ENCODE measurements at places on chromosomes 5 and 9. TPM values are rescaled to one million over a fixed set of nuclear protein-coding genes. Genes with fewer than 3 reads are reported as not detected.

- H3K27me3 ChIP-seq: no peaks in the 10 kb centered on the region
- no peak overlapping the region for H3K27ac ChIP-seq
- no peak for DNase-seq
- no peaks in the 10 kb centered on the region for H3K4me1 ChIP-seq
- H3K36me3 ChIP-seq: no peaks in the 10 kb centered on the region
Measured at GRCh38 chr5:41270423-41271251, 57.3 kb upstream of the C6 start.

- no peaks in the 10 kb centered on the region for H3K27me3 ChIP-seq
- no peaks in the 10 kb centered on the region for H3K36me3 ChIP-seq
- no peaks in the 10 kb centered on the region for H3K4me1 ChIP-seq
Measured at GRCh38 chr5:145681686-145682085, 153.5 kb downstream of the PRELID2 start.

- H3K36me3 ChIP-seq: no peaks in the 10 kb centered on the region
- DNase-seq: peak; percentile 31
- no peak overlapping the region for H3K27ac ChIP-seq
- no peak overlapping the region for H3K4me3 ChIP-seq
Measured at GRCh38 chr5:1477341-1477740, 32.1 kb upstream of the SLC6A3 start.

DNA sequence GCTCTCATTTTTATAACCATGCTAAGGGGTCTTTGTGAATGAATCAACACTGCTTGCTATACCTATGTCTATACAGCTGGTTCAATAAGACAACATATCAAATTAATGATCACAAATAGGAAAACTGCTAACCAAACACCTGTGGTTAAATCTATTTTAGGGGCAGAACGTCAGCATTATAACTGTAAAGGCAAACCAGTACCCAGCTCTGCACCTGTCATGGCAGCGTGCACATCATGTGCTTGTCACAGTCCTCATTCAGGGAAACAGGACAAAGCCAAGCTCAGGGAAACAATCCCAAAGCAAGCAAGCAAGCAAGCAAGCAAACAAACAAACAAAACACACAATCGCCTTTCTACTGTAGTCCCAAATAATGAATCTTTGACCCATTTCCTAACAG lies 277.7 kb upstream of the DAP start:
- no peaks in the 10 kb centered on the region for H3K27me3 ChIP-seq
- H3K36me3 ChIP-seq: no peaks in the 10 kb centered on the region
- H3K27ac ChIP-seq: no peak overlapping the region
- no peaks in the 10 kb centered on the region for H3K4me1 ChIP-seq
- H3K4me3 ChIP-seq: no peak overlapping the region
- DNase-seq: no peak

DNA sequence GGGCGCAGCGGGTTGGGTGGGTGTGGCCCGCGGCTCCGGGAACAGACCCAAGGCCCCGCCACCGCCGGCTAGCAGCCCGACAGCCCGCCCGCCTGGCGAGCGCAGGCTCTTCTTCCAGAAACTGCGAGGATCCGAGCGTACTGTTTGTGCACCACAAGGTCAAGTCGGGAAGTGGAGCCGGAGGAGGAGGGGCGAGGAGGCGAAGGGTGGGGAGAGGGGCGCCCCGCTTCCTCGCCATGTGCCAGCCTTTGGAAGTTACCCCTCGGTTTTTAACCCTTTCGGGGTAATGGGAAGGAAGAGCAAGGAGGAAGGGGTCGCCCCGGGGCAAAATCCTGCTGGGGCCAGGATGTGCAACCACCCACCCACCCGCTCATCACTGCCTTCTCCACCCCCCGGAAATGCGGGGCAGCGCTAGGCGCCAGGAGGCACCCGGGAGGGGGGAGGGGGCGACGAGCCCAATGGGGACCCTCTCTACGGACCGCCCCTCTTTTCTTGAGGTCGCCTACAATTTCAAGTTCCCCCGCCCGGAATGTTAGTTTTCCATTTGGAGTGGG lies 1.1 kb upstream of the JADE2 start:
- H3K27ac ChIP-seq: peak overlapping the region; percentile 98
- H3K27me3 ChIP-seq: no peaks in the 10 kb centered on the region

- no peaks in the 10 kb centered on the region for H3K36me3 ChIP-seq
- H3K27me3 ChIP-seq: no peaks in the 10 kb centered on the region
- no peak overlapping the region for H3K27ac ChIP-seq
- no peaks in the 10 kb centered on the region for H3K4me1 ChIP-seq
Measured at GRCh38 chr9:90259311-90260246, 383.0 kb downstream of the DIRAS2 start.

DNA sequence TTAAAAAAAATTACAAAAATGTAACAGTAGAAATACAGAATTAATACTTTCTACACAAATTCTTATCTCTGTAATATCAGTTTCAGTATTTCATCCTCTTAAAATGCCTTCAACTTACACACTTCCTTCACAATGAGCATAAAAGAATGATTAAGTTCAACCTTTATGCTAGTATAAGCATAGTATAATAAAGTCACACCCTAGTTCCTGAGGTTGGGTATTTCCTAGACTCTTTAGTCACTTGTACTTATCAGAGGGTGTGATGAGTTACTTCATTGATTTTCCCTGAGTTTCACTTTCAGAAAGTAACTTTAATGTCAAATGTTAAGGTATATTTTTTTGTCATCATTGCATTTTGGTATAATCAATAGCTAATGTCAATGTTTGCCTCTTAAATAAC lies 302.4 kb downstream of the PDE4D start:
- no peaks in the 10 kb centered on the region for H3K4me1 ChIP-seq
- no peak overlapping the region for H3K4me3 ChIP-seq
- H3K27me3 ChIP-seq: no peaks in the 10 kb centered on the region
- no peak for DNase-seq
- H3K27ac ChIP-seq: no peak overlapping the region

- no peak for DNase-seq
- H3K4me3 ChIP-seq: no peak overlapping the region
- no peaks in the 10 kb centered on the region for H3K36me3 ChIP-seq
- no peaks in the 10 kb centered on the region for H3K27me3 ChIP-seq
Measured at GRCh38 chr5:81759632-81760005, 8.7 kb upstream of the SSBP2 start.

DNA sequence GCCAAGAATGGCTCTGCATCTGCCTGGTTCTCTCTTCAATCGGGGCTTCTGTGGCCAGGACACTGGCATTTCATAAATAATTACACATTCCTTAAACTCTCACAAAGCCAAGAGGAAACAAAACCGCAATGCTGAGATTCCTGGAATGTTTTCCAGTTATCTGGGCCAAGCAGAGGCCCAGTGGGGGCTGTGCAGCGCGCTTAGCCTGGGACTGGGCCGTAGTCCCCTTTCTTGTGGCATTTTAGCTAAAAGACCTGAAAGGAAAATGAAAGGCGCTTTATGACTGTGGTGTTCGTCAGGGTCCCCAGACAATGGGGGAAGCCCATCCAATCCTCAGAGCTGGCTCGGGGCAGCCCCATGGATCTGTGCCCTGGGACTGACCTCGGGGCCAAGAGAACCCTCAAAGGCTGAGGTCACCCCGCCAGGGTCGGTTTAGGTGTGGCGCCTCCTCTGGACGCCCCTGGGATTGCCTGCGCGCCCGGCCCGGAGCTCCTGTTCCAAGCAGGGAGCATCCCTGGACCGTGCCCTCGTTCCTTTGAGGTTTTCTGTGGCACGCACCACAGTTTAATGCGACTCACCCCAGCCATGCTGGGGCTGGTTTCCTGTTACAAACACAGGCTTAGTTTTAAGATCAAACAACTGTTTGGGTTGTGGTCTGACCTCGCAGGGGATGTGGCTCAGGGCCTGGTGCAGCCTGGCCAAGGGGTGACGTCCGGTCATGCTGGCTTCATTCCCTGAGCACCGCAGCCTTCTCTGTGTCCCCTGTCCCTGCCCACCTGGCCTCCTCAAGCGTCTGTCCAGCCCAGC lies 51.5 kb upstream of the NKD2 start:
- peaks cover 9% of the 10 kb centered on the region for H3K4me1 ChIP-seq
- H3K4me3 ChIP-seq: peak overlapping the region; percentile 26
- peak overlapping the region; percentile 83 for H3K27ac ChIP-seq
- peak; percentile 58 for DNase-seq

DNA sequence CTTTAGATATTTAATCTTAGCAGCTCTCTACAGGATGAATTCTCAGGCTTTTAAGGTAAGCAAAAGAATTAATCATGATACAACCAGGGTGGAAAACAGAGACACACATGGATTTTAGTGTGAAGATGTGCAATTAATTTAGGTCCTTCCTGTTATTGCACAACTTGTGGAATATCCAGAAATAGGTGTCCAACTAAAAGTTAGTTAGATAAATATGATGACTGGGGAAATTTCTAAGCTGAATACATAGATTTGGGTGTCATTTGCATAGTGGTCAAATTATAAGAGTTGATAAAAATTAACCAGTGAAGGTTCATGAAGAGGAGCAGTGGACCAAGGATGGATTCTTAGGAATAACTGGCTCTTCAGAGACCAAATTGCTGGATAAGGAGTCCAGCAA lies 266.1 kb downstream of the PRR16 start:
- H3K27me3 ChIP-seq: no peaks in the 10 kb centered on the region
- no peaks in the 10 kb centered on the region for H3K4me1 ChIP-seq
- H3K36me3 ChIP-seq: no peaks in the 10 kb centered on the region
- DNase-seq: no peak
- H3K4me3 ChIP-seq: no peak overlapping the region
- H3K27ac ChIP-seq: no peak overlapping the region

DNA sequence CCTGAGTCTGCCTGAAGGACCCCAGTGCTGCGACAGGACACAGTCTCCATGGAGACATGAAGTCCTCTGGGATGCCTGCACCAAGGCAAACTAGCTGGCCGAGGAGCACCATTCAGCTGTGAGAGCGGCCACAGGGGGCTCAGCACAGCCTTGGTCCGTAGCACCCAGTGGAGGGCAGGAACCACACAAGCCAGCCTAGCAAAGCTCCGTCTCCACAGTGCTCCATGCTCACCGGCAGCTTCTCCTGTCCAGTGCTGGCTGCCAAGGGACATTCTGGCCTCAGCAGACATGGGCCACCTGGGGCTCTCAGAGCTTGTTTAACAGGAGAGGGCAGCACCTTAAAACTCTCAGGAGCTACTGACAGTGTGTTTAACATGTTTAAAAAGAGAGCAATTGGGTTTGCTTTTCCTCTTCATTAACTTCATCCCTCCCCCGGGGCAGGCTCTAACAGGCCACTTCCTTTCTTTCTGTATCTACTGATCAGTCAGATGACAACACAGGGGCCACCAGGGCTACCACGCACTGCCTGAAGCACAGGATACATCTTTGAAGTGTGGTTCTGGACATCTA lies 57.0 kb downstream of the SECISBP2 start:
- no peaks in the 10 kb centered on the region for H3K36me3 ChIP-seq
- no peaks in the 10 kb centered on the region for H3K27me3 ChIP-seq
- H3K4me3 ChIP-seq: no peak overlapping the region
- DNase-seq: no peak

- DNase-seq: no peak
- no peaks in the 10 kb centered on the region for H3K36me3 ChIP-seq
- no peaks in the 10 kb centered on the region for H3K27me3 ChIP-seq
- H3K4me1 ChIP-seq: no peaks in the 10 kb centered on the region
Measured at GRCh38 chr9:21616082-21616778, 134.1 kb upstream of the IFNE start.

DNA sequence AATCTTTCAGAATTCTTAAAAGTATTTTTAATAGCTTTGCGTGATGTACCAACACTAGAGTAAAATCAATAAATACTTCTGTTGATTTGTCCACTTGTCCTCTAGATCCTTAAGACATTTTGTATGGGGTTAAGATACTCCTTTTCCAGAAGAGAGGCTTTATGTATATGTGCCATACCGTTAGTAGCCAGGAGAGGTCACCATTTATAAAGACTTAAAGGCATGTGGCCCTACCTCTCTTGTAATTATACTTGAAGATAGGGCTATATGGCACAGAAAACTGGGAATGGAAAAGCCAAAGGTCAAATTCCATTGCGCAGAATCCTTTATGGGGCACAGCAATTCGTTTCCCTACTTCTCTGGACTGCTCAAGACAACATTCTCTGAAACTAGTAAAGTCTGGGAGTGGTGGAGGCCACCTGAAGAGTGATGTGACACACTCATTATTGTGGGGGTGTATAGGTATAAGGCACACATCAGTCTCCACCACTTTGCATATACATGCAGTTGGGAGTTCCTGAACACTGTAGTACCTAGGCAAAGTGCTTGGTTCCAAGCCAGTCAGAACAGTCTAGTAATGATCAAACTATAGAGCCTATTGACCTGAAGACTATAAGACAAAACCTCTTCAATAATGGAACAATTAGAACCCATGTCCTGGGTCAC lies 140.1 kb upstream of the FBXL17 start:
- no peaks in the 10 kb centered on the region for H3K36me3 ChIP-seq
- no peak overlapping the region for H3K27ac ChIP-seq
- H3K4me3 ChIP-seq: no peak overlapping the region
- no peaks in the 10 kb centered on the region for H3K27me3 ChIP-seq
- no peaks in the 10 kb centered on the region for H3K4me1 ChIP-seq
- DNase-seq: no peak

DNA sequence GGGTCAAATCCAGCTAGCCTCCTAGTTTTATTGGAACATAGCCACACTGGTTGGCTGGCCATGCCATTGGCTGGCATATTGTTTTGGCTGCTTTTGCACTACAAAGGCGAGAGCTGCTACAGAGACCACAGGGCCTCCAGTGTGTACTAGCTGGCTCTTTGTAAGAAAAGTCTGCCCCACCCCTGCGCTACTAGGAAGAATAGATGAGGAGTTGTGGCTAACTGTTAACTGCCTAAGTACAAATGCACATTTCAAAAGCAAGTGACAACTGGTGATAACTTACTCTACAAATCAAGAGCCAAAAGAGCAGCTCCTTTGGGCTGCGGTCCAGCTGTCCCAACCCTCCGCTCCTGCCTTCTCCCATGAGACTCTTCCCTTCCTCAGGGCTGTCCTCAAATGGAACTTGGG lies 63.9 kb downstream of the SERINC5 start:
- H3K27me3 ChIP-seq: no peaks in the 10 kb centered on the region
- no peak overlapping the region for H3K4me3 ChIP-seq
- DNase-seq: no peak
- H3K36me3 ChIP-seq: no peaks in the 10 kb centered on the region

GRCh38 chr9:107481035-107481434 lies 8.5 kb downstream of the KLF4 start:
- H3K4me1 ChIP-seq: no peaks in the 10 kb centered on the region
- H3K27ac ChIP-seq: no peak overlapping the region
- H3K27me3 ChIP-seq: no peaks in the 10 kb centered on the region
- H3K4me3 ChIP-seq: no peak overlapping the region

DNA sequence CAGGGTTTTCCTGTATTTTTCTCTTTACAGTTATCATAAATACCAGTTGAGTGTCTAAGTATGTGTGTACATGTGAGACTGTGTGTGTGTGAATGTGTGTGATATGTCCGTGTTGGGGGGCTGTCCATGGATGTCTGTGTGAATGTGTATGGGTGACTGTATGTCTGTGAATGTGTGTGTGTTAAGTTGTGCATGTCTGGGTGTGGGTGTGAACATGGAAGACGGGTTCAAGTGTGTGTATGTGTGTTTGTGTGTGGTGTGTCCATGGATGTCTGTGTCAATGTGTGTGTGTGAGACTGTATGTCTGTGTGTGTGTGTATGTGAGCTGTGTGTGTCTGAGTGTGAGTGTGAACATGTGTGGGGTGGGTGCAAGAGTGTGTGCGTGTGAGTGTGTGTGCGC lies 55.0 kb downstream of the VAV2 start:
- no peak for DNase-seq
- H3K4me1 ChIP-seq: peaks cover 5% of the 10 kb centered on the region
- no peaks in the 10 kb centered on the region for H3K36me3 ChIP-seq
- H3K27ac ChIP-seq: no peak overlapping the region

GRCh38 chr9:121069396-121069795 lies 5.4 kb upstream of the CNTRL start:
- H3K4me1 ChIP-seq: no peaks in the 10 kb centered on the region
- H3K27ac ChIP-seq: no peak overlapping the region
- no peak for DNase-seq
- H3K36me3 ChIP-seq: no peaks in the 10 kb centered on the region

The IFNA21 gene
- total RNA-seq: not detected

The SPATA31D3 gene
- total RNA-seq: not detected

The ARID3C gene
- 0.29 TPM for total RNA-seq

The GDNF gene
- not detected for total RNA-seq

The ST8SIA4 gene
- total RNA-seq: 4.6 TPM
